Stimulated activated CD4-positive, alpha-beta T cell treated with anti-CD3 and anti-CD28 coated beads, TNF-alpha, amount 100 ng/mL, for 24 hours (primary cell): ENCODE measurements at places on chromosomes 13 and 19.

DNA sequence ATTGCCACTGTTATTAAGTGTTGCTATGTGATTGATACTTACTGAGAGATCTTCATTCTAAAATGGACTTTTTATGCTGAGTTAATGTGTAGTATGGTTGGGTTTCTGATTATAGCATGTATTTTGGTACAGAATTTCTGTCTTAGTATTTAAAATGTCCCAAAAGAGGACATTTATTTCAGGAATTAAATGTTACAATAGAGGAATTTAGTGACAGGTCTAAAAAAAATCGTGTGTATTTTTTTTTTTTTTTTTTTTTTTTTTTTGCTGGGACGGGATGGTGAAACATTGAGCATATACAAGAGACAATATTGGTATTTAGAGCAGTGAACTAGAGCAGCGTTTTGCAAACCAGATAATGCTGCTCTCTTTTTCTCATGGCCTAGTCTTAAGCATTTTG lies 27.9 kb downstream of the URI1 start:
- no peak for DNase-seq

GRCh38 chr19:53102756-53103233 lies 427 bp downstream of the ZNF160 start:
- DNase-seq, result no peak

GRCh38 chr19:46481223-46481848 lies 10.0 kb upstream of the PNMA8A start:
- no peak for DNase-seq

- DNase-seq, result no peak
Observed at GRCh38 chr13:59684105-59684504, 479.6 kb downstream of the DIAPH3 start.

GRCh38 chr13:91845612-91846011 lies 447.2 kb downstream of the GPC5 start:
- no peak for DNase-seq

- DNase-seq, result no peak
Observed at GRCh38 chr13:100230769-100231149, 141.9 kb downstream of the PCCA start.

GRCh38 chr13:47588676-47589075 lies 412.4 kb downstream of the SUCLA2 start:
- no peak for DNase-seq

DNA sequence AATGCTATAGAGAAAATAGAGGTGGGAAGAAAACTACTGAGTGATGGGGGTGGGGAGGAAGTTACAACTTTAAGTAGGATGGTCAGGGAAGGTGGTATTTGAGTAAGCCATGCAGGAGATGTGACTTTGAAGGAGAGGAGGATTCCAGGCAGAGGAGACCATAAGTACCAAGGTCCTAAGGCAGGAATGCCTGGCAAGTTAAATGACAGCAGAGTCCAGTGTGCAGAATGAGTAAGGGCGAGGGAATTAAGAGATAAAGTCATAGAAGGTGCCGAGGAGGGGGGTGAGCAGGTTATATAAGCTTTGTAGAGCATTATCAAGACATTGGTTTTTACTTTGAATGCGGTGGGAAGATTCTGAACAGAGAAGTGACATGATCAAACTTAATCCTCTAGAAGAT lies 43.2 kb upstream of the WDFY2 start:
- DNase-seq, result no peak

GRCh38 chr19:3492919-3493318 lies 7.6 kb downstream of the DOHH start:
- DNase-seq, result no peak

- DNase-seq, result no peak
Observed at GRCh38 chr13:90276216-90276615, 1071.3 kb upstream of the MIR17HG start.

DNA sequence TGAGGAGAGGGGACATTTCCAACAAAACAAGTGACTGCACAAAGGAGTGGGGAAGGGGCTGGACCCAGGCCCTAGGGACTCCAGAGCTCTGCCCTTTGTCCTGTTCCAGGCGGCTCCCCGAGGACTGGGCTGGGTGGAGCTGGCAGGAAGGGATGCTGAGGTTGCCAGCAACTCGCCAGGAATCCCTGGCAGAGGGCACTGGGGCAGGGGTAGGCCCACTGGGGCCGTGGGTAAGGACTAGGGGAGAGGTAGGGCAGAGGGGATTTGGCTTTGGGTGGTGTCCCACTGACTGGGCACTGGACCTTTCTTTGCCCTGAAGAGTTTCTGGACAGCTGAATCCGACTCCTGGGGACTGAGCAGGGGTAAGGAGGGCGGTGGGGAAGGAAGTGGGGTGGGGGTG lies 7.9 kb downstream of the LIPE start:
- no peak for DNase-seq

- DNase-seq, result no peak
Observed at GRCh38 chr19:13031917-13032623, 36.8 kb downstream of the NFIX start.

DNA sequence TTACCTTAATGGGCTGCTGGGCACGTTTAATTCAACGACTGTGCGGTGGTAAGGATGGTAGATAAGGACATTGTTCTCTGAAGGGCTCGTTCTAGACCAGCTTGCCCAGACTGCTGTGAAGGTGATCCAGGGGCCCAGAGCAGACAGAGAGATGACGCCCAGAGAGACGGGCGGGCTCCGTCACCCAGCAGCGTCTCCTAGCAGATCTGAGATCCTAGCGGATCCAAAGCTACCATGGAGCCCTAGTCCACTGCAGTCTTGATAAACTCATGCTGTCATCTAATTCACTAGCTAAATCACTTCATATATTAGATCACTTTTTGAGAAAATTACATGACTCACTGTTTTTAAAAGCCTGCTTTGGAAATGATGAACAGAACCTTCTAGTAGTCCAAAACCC lies 21.5 kb downstream of the COL4A2 start:
- DNase-seq, result no peak

- no peak for DNase-seq
Observed at GRCh38 chr19:5877882-5878281, 7.5 kb upstream of the FUT5 start.

- DNase-seq, result no peak
Observed at GRCh38 chr13:96848286-96848685, 146.0 kb downstream of the OXGR1 start.

DNA sequence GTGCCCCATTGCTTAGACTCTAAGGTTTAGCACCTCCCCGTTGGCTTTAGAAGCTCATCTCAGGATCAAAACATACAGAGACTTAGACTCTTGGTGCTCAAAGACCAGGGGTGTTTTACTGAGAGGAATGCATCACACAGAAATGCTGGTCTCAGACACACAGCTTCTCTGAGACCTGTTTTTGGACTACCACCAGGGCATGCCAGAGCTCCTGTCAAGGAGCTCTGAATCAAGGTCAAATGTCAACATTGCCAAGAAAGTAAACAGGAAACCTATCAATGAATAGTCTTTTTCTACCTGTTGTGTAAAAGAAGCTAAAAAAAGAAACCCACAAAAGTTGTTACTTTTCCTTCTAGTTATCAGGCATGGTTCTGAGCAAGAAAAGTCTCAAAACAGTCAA lies 149.2 kb downstream of the COL4A1 start:
- DNase-seq, result no peak

DNA sequence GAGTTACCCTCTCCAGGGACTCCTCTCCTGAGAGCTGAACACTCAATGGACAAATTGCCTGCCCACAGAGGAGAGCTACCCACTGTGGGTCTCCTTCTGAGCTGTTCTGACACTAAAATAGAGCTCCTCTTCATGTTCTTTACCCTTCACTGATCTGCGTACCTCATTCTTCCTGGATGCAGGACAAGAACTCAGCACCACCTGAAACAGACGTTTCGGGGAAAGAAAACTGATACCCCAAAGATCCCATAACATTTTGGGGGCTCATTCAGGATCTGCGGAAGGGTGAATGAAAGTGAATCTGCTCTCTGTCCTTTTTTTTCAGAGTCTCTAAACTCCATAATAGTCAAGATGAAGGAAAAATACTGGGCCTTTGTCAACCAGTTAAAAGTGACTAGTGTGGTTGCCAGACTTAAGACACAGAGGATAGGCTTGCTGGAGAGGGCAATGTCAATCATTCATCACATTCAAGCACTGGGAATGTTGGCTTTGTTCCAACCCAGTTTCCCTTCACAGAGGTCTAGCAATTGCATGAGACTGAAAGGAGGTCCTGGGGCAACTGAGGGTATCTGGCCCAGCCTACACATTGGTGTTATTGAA lies 136.7 kb upstream of the SLITRK6 start:
- no peak for DNase-seq

- no peak for DNase-seq
Observed at GRCh38 chr13:72537782-72538181, 189.6 kb downstream of the MZT1 start.

DNA sequence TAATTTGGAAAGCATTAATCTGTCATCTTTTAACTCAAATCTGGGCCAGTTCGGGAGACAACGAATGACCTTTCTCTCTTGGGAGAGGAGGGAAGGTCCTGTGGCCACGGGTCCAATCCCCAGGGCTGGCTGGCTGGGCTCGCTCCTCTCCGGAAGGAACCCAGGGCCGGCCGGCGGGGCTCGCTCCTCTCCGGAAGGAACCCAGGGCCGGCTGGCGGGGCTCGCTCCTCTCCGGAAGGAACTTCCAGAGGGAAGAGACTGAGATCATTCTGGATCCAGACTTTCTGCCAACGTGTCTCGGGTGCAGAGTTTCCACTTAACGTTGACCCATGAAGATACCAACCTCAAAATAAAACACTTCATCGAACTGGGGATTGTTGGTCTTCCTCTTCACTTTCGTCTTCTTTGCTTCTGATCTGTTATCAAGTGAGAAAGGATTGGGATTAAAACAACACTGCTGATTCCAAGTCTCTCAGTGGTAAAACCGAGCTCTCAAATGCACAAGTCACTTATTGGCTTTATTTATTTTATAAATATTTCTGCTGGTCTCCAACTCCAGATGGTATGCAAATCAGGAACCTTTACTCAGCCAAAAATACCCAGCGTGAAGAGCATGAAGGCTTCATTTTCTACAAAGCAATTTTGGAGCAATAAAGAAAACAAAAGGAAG lies 53.3 kb upstream of the C13orf46 start:
- DNase-seq, result no peak

- DNase-seq, result no peak
Observed at GRCh38 chr13:45974500-45974899, 78.0 kb downstream of the ZC3H13 start.

- no peak for DNase-seq
Observed at GRCh38 chr13:111210544-111211469, 95.7 kb downstream of the ARHGEF7 start.

DNA sequence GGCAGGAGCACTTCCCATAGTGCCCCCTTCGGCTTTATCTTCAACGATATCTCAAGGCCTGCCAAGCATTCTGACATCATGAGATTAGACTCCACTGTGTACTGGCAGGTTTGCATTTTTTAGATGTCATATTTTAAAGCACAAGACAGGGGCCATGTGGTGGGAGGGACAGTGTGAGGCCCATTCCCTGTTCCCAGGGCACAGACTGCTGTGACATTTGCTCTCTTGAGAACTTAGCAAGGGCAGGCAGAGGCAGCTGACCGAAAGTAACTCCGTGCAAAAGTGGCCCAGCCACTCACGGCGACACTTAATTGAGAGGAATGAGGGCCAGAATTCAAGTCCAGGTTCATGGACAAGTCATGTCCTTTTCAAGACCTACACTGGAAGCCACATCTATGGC lies 201.8 kb downstream of the COL4A1 start:
- no peak for DNase-seq

- no peak for DNase-seq
Observed at GRCh38 chr13:113408562-113408961, 44.6 kb upstream of the GRTP1 start.

GRCh38 chr13:41613471-41613870 lies 156.1 kb downstream of the RGCC start:
- DNase-seq, result no peak

- DNase-seq, result no peak
Observed at GRCh38 chr13:48246102-48246501, 13.1 kb downstream of the ITM2B start.

- no peak for DNase-seq
Observed at GRCh38 chr19:4676955-4677731, 7.0 kb upstream of the MYDGF start.

DNA sequence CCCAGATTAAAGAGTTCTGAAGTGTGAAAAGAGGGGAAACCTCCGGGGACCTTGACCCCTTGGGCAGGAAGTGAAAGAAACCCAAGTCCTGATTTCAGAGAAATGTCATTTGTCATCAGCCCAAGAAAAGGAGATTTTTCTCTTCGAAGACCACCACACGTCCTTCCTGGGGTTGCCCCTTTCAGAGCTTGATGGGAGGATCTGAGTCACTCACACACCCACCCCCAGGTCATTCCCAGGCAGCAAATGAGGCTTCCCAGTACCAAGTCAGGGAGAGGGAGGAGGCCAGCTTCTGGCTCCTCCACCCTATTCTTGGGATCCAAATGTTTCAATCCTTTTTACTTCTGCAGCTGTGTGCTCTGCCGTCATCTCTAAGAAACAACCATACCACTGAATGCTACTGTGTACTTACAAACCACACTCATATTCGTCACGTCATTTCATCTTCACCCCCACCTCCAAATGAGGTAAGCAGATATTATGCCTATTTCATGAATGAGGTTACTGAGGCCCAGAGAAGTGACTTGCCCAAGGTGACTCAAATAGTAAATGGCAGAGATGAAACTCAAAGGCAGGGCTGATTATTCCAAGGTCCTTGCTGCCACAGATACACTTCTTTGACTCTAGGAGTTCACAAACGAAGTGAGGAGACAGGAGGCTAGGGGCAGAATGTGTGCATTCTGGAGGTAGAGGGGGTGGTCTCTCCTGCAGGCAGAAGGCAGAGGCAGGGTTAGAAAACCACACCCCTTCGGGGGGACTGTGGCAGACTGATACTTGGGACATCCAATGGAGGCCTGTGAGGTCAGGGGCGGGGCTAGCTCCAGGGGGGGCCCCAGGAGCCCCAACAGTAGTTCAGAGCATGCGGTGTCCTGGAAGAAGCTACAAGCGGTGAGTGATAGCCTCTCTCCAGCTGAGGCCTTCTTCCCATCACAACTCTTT lies 5.0 kb upstream of the KMT2B start:
- DNase-seq, result no peak

- DNase-seq, result no peak
Observed at GRCh38 chr13:92938486-92939020, 288.1 kb upstream of the GPC6 start.

DNA sequence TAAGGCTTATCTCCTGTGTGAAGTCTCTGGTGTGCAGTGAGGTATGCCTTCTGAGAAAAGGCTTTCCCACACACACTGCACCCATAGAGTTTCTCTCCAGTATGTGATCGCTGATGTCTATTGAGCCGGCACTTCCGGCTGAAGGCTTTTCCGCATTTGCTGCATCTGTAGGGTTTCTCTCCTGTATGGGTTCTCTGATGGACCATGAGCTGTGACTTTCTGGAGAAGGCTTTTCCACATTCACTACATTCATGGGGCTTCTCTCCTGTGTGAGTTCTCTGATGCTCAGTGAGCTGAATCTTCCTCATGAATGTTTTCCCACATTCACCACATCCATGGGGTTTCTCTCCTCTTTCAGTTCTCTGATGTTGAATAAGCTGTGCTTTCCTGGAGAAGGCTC lies 14.7 kb downstream of the ZNF577 start:
- no peak for DNase-seq

DNA sequence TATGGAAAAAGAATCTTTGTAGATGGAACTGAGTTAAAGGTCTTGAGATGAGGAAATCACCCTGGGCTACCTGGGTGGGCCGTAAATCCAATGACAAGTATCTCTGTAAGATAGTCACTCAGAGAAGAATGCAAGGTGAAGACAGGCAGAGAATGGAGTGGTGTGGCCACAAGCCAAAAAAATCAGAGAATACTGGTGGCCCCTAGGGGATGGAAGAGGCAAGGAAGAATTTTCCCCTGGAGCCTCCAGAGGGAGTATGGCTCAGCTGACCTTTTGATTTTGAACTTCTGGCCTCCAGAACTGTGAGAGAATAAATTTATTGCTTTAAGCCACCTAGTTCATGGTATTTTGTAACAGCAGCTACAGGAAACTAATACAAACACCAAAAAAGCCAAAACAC lies 32.7 kb upstream of the CSNK1A1L start:
- DNase-seq, result no peak
